ENCODE measurements at places on chromosomes 1 and 21. TPM values are rescaled to one million over a fixed set of nuclear protein-coding genes. Genes with fewer than 3 reads are reported as not detected.

GRCh38 chr1:44631333-44631646 lies 43.0 kb downstream of the TMEM53 start:
- DNase-seq: no peak

DNA sequence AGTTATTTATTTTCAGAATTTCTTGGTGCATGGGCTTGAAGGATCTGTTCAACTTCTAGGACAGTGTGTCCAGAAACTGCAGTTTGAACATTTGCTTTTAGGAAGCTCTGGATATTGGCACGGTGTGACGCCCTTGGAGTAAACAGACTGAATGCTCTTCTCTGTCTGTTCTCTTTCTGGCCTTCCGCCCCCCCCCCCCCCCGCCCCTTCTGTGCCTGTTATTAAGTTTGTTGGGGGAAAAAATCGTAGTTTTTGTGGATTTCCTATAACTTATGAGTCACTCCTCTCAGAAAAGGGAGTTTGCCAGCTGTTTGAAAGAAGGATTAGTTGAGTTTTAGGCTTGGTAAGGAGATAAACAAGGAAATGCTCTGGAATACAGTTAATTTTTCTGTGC lies 1.2 kb downstream of the KCTD3 start:
- no peak for DNase-seq

The MEAF6 gene
- total RNA-seq: 40.2 TPM

DNA sequence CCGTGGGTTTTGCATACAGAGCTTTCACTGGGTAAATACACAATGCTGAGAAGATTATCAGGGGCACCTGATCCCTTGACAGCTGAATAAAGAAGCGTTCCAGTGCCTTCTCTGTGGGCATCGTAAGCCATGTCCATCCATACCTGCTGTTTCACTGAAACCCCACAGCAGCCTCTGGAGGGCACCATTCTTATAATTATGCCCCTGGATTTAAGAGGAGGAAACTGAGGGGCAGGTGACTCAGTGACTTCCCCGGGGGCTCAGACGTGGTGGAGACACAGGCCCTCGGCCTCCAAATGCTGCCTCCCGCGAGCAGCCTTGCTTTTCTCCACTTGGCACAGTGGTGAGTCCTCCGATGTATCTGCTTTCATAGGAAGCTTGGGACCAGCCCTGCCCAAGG lies 56.7 kb downstream of the B3GALT5 start:
- DNase-seq: no peak

The ADORA1 gene
- total RNA-seq: 9.2 TPM

GRCh38 chr21:42971897-42972275 lies 2.5 kb upstream of the PKNOX1 start:
- DNase-seq: no peak

DNA sequence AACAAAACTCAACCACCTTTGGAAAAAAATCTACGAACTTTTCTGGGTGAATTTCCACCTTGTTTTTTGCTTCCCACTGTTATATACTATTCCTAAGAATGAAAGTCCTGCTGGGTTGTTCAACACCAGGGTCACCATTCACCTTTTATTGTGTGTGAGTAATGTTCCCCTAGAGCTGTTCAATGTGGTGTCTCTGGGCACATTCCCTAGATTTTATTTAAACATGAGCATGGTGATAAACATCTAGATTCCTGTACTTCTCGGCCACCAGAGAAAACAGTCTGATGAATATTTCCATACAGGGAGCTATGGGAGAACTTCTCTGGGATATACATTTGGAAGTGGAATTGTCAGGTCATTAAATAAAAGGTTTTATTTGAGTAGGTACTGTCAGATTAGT lies 13.0 kb downstream of the FMN2 start:
- no peak for DNase-seq

- no peak for DNase-seq
These were observed 10.9 kb downstream of the WNT4 start for GRCh38 chr1:22131875-22132486.

- no peak for DNase-seq
These were observed 29.9 kb upstream of the COL6A1 start for GRCh38 chr21:45951676-45952075.

The WDR77 gene
- total RNA-seq: 40.3 TPM

- no peak for DNase-seq
These were observed 6.8 kb downstream of the NCF2 start for GRCh38 chr1:183583466-183583865.

The SH3D21 gene
- 3.3 TPM for total RNA-seq

DNA sequence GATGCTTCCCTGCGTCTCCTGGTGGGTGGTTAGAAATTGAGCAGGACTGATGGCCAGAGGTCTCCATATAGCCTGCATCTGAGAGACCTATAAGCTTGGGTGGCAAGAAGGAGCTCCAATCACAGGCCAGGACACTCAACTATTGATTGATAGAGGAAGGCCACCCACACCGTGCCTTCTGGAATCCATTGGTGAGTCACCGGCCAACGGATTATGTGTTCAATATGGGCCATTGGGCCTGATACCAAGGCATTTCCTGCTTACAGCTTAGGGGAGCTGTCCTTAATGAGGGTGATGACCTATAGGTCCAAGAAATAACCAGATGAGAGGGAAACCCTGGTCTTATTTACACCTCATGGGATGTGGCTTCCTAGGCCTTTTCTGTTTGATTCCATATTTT lies 115.1 kb downstream of the PLPP3 start:
- DNase-seq: no peak

GRCh38 chr21:26933448-26933847 lies 33.4 kb downstream of the ADAMTS5 start:
- DNase-seq: no peak

DNA sequence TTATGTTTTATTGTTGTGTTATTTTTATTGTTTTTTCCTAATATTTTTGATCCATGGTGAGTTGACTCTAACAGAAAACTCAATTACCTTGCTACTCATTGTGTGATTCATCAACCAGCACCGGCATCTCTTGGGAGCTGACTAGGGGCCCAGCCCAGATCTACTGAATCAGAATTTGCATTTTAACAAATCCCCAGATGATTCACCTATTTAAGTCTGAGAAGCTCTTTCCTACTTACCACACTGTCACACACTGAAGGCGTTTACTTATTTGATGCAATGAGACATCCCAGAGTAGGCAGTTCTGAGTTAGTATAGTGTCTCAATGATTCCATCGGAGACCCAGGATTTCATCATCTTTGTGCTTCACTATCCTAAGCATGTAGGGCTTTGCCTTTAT lies 416.6 kb downstream of the RWDD3 start:
- DNase-seq: no peak

DNA sequence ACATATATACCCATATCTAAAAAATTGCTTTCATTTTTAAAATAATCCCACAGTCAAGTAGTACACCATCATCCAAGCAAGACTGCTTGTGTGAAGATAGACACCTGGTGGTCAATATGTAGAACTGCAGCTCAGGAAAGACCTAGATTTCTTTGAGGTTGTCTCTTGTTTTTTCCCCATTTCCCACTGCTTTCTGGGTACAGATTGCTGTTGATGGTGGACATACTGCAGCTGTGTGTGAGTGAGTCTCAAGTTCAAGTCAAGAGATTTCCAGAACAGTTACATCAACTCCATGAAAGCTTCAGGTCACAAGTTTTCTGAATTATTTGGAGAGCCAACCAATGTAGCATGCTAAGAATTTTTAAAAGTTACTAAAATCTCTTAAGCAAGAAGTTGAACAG lies 306.4 kb downstream of the DUSP10 start:
- DNase-seq: no peak

DNA sequence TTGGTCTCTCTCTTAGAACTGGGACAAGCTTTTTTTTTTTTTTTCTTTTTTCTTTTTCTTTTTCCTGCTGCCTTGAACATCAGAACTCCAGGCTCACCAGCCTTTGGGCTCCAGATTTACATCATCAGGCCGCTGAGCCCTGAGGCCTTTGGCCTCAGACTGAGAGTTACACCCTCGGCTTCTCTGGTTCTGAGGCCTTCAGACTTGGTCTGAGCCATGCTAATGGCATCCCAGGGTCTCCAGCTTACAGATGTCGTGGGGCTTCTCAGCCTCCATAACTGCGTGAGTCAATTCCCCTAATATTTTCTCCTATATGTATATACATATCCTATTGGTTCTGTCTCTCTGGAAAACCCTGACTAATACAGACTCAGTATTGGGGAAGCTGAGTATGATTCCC lies 36.5 kb upstream of the RC3H1 start:
- no peak for DNase-seq

- peak; percentile 45 for DNase-seq
These were observed 87.1 kb upstream of the COL6A1 start for GRCh38 chr21:45894450-45894825.

DNA sequence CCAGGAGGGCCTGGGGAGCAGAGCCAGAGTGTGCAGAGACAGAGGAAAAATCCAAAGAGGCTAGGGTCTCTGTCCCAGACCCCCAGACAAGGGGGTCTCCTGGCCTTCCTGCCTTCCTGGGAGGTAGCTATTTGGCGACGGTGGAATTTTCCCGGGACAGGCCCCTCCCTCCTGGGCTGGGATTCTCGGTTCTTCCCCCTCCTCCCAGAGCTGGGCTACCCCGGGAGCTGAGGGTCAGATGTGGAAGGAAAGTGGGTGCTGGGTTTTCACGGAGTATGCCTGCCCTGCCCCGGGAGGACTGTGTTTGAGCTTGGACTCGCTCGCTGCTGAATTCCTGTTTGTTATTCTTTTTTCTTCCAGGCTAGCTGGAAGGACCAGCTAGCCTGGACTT lies 759 bp downstream of the AMPD2 start:
- peak; percentile 47 for DNase-seq

DNA sequence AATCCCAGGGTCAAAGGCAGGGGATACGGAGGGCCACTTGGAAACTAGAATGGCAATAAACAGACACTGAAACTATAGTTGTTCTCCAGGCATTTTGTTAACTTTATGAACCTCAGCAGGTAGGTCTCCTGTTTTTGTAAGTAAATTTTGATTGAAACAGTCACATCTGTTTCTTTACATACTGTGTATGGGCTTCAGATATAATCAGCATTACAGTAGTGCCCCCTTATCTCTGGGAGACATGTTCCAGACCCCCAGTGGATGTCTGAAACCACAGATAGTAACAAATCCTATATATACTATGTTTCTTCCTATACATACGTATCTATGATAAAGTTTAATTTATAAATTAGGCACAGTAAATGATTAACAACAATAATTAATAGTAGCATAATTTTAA lies 11.5 kb downstream of the STIL start:
- no peak for DNase-seq

The KCNK2 gene
- total RNA-seq: not detected

The PGD gene
- total RNA-seq: 37.2 TPM

GRCh38 chr1:112396653-112397471 lies 848 bp downstream of the CTTNBP2NL start:
- no peak for DNase-seq

All from heart right ventricle (tissue), 16 donors.